ENCODE measurements at places on chromosomes 7 and 10.

DNA sequence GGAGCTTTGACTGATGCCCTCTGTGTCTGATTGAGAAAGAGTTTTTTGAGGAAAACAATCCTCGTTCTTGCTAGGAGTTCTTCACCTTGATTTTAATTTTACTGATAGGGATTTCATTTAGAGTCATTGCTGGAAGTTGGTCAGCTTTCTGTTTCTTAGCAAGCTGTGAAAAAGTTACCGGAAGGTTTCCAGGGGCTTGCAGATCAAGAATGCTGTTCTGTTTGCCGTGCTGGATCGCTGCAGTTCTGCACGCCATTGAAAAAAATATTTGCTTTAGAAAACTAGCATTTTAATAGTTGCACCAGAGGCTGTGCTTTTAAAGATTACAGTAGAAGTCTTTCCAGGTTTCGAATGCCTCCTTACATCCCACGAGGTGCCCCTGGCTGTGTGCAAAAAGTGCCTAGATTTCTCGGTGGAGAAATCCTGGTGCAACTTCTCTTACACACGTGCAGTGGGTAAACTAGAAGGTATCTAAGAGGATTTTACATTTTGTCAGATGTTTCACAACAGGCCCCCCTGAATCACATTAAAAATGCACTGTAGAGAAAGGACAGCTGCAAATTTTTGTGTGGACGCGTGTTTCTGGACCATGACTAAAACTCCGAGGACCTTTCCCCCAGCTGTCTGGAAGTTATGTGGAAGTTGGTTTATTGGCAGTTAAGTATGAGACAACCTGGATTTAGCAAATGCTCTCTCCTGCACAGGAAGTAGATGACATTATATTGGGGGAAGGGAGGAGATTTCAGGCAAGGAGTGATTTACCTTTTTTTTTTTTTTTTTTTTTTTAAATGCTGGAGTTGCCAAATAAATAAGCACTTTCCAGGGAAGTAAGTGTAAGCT, 5.8 kb downstream of the TCF7L2 start:
- DNase-seq, result no peak

- no peak for DNase-seq
Measured at GRCh38 chr7:32301427-32301826, 188.8 kb downstream of the LSM5 start.

DNA sequence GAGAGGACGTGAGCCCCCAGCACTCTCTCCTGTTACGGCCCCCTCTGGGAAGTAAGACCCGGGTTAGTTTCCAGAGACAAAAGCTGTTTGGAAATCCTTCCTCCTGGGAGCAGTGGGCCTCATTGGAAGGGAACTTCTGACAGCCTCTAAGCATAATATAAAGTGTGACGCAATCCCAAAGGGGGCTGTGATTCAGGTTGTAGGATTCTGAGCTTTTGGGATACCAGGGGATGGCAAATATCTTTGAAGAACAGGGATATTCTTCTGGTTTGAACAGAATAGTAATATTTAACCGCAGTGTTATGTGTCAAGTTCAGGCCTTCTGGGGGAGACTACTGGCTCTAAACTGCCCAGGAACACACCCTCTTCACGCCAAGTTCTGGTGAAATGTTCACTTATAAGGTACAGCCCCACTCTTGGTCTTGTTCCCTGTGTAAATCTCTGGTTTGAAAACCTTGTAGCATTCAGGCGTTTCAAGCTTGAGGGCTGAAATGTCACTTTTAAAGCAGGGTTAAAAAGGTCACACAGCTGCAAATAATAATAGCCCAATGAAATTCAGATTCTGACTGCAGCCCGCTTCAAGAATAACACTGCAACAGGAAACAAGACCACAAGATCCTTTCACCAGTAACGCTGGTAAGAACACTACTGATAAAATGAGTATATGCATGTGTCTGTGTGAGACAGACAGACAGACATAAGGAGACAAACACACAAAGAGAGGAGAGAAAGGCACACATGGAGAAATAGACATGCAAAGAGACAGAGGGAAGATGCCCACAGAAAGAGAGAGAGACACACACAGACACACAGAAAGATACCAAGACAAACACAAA, 69.0 kb downstream of the CREB5 start:
- DNase-seq, result no peak

DNA sequence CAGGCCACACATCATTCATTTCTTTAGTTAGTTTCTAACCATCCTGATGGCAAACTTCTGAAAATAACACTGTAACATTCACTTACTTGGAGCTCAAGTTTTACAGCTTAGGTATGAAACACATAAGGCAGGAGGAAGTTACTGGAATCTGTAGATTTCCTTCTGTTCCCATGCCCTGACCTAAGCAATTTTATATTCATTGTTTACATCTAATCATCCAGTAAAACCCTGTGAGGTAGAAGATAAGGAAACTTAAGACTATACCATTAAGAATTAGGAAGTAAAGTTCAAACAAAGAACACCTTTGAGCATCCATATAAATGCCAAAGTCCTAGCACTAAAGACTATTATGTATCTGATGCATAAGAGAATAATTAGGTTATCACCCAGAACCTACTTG, 19.5 kb downstream of the RALA start:
- no peak for DNase-seq

- DNase-seq, result no peak
Measured at GRCh38 chr7:36238138-36238537, 85.1 kb downstream of the EEPD1 start.

- peak; percentile 96 for DNase-seq
Measured at GRCh38 chr10:124418726-124419501, at the start of gene OAT. Gene OAT, minus strand, starts transcription at chr10:124418923. Its CDS starts 6,752 bp downstream, at chr10:124412171.
